ENCODE measurements at places on chromosomes 16 and 17.
A peak's percentile ranks its signal among the peaks of the same experiment; 100 is the strongest.

DNA sequence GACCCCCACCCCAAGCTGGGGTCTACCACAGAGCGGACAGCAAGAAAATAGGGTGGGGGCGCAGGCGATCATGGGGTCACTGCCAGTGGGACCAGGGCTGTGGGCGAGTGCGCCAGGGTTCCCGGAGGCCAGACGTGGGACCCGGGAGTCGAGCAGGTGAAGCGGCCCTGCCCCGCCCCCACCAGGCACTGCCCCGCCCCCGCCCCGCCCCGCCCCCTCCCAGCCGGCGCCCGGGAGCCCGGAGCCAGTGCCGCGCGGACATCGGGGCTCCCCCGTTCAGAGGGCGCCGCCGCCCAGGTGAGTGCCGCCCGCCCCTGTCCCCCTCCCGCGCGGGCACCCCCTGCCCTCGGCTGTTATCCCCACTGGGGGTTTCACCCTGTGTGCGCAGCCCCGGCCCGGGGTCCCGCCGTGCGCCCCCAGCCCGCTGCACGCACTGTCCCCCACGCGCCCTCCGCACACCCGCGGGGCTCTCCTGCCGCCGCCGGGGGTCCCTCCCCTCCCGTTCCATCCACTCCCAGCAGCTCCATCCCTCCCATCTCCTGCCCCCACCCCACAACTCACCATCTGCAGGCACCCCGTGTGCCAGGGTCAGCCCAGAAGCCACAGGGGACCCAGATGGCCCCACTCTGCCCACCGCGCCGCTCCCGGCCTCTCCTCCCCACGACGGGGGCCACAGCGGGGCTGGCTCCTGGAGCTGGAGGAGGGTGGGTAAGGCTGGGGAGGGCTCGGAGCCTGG is at the start of gene SSTR5:
Gene SSTR5 (plus strand): TSS at position 222 of the 736 bp plus-strand sequence. CDS start 6,122 bp downstream, outside the sequence.
- DNase-seq: no peak

GRCh38 chr16:56860226-56861020 is 4.6 kb upstream of the SLC12A3 start:
- DNase-seq: peak; percentile 81

GRCh38 chr17:67388986-67389385 is 11.9 kb downstream of the PITPNC1 start:
- no peak for DNase-seq

DNA sequence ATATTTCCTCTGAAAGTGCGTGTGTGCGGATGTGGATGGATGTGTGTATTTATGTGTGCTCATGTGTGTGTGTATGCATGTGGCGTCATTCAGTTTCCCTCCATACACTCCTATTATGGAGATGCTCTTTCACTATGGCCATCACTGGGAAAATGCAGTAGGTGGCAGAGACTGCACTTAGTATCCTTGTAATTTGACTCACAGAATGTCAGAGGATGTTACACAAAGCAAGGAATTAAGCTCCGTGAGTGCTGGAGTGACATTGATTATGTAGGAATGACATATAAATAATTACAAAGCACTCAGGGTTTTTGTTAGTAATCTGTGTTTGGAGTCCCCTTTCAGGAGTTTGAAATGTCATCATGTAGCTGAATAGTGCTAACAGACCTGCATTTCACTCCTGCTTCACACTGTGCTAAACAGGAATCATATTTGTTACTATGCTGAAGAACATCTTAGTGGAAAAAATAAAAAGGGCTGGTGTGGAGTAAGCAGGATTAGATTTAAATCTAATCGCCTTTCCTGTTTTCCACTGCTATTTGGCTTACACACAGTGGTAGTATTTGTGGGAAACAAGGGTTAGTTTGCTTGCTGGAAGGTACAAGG is 59.6 kb downstream of the HS3ST4 start:
- DNase-seq: no peak

DNA sequence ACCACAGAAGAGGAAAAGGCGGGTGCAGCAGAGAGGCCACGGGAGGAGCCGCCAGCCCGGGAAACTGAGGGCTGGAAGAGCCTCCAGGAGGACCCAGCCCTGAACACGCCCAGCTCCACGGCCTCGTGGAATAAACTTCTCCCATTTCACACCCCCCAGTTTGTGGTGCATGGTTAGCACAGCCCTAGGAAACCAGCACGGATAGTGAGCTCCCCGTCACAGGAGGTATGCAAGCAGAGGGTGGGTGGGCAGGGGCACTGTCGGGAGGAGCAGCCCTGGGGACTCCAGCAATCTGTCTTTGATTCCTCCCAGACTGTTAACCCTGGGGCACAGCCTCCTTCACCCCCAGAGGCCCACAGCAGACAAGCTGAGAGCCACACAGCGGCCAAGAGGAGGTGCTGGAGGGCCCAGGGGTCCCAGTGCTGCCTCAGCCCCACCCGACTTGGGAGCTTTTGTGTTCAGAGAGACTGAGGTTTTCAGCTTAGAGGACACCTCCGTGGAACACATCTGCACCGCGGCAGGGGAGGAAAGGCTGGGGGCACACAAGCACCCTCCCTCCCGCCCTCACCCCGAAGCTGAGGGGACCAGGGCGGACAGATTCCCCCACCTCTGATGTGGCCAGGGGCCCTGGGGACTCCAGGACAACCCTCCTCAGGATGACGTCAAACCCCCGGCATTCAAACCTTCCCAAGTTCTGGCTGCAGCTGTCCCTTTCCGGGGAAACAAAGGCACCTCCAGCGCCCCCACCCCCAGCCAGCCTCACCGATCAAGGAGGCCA is 1.7 kb upstream of the IL17C start:
- no peak for DNase-seq

DNA sequence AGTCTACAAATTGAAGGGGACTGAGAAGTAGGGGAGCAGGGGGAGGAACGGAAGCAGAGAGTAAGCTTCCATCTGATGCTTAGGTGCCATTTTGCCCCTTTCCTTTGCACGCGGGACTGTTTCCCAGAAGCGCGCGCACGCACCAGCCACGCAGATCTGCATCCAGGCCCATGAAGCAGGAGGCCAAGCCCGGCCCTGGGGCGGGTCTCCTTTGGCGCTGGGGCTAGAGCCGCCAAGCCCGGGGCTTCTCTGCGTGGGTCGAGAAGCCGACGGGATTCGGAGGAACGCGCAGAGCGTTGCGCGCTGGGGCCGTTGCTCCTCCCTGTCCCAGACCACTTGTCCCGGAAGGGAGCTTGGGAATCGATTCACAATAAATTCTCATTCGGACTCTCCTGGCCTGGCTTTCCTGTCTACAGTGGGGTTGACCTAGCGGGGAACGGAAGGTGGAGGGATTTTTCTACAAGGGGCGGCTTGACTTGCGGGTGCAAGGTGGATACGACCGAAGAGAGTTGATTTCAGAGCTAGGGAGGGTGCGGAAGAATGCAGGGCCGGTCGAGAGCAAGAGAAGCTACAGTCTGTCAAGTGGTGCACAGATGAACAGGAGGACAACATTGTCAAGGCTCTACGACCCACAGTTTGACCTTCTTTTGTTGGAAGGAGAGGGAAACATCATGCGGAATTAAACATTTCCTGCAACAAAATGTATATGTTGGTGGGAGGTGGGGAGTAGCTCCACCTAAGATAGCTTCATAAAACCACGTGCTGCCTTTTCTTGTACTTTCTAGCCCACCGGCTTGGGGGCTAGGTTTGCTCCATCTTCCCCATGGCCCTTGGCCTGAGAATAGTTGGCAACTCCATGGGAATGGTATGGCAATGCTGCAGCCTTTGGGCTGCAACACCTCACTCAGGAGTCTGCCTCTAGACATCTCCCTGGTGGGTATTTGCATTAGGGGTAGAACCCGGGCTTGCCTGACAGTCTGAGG is 4.5 kb downstream of the HOXB9 start:
- DNase-seq: no peak

GRCh38 chr16:88763502-88764053 is 21.4 kb downstream of the PIEZO1 start:
- no peak for DNase-seq

DNA sequence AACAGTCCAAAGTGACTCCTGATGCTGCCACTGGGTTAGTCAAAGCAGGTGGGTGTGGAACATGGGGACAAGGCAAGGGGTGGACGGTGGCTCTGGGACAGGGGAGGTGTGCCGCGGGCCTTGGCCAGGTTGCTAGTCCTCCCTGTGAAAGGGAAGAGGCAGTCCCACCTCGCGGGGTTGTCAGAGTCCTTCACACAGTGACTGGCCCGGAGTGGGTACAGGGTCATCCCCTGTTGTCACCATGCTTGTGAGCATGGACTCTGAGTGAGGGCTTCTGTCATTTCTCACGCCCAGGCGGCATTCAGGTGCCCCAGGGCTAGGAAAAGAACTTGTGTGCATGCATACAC is 3.1 kb upstream of the ZNF469 start:
- no peak for DNase-seq

DNA sequence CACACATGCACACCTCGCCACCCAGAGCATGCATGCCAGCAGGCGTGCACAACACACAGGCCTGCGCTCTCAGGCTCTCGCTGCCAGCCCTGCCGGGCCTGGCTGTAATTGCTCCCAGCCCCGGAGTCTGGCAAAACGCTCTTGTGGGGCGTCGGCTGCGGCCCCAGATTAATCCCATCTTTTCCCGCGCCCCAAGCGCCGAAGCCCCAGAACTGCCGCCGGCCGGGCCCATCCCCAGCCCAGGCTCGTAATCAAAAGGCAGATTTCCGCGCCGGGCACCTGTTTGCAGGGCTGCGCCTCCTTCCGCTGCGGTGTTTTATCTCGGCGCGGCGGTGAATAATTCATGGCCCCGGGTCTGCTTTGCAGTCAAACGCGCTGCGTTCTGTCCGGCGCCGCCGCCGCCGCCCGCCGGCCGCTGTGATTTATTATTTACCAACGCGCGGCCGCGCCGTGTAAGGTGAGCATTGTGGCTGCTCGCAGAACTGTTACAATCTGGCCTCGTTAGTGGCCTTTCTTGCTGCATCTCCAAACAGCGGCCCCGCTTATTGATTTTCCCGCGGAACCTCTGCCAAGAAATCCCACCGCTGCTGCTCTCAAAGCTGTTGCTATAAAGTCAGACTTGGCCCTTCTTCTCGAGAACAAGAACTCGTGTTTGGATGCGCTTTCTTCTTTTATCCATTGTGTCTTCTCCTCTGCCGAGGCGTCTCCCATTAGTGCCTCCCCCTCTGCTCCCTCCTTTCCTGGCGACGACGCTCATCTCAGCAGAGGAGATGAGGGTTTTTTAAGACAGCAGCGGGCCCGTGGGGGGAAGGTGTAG is 126.1 kb downstream of the IRX5 start:
- peak; percentile 10 for DNase-seq

DNA sequence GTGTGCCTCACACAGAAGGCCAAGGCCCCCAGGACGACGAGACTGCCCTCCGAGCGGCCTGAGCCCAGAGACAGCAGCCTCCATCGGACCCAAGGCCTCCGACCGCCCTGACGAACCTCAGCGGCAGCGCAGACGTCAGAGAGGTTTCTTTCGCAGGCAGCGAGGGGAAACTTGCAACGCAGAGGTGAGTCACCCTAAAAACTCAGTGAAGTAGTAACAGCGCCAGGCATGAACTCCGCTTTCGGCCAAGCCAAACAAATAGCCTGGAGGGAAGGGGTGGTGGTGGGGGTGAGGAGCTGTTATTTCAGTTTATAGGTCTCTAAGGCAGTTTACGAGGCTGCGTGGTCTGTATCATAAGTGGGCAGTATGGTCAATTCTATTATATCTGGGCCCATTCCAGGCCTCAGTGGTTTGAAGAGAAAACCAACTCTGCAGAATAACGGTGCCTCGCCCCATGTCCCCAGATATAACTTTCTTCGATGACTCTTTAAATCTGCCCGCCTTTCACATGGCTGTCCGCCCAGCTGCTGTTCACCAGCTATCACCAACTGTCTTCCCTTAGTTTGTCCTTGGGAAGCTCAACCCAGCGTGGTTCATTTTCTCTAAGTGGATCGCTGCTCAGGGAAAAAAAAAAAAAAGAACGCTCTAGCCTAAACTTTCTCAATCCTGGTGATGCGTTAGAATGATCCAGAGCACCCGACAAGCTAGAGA is 43.5 kb upstream of the FOXF1 start:
- DNase-seq: no peak

DNA sequence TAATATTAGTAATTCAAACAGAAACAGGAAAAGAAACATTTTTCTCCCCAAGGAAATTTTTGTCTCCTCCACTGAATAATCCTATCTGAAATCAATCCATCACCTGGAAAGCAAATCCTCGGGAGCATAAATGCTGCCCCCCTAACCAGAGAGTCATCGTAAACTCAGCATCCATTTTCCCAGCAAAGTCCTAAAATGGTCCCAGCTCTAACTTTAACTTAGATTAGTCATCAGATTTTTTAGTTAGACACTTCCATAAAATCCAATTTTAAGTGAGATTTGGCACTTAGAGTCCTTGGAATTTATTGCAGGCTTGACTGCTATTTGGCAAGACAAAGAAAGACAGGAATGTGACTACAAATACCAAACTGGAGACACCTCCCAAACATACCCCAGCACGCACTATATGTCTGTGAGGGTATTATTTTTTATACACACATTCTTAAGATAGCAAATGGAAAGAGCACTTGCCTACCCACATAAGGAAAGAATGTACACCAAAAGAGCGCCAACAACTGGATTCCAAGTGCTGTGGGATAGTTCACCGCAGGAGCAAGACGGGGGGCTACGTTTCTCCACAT is 15.4 kb downstream of the SCO1 start:
- DNase-seq: no peak

DNA sequence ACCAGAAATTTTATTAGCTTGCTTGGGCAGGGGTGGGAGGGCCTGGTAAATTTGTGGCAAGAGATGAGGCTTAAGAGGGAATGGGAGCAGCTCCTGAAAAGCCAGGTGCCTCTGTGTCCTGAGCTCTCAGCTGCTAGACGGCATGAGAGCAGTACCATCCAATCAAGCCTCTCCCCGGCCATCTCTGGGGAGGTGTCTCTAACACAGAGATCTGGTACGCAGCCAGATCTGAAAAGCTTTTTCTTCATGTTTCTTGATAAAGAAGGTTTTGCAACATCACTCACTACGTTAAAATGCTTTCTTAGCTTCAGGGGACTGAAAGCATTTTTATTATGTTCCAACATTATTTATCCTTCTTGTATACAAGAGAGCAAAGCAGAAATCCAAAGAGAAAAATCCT is 488.2 kb downstream of the RBFOX1 start:
- no peak for DNase-seq

Measured in activated CD4-positive, alpha-beta memory T cell treated with anti-CD3 and anti-CD28 coated beads for 36 hours (primary cell).